Esophagus squamous epithelium (tissue), 5 donors: ENCODE measurements at places on chromosomes 12 and 14.
A peak's percentile ranks its signal among the peaks of the same experiment; 100 is the strongest.

DNA sequence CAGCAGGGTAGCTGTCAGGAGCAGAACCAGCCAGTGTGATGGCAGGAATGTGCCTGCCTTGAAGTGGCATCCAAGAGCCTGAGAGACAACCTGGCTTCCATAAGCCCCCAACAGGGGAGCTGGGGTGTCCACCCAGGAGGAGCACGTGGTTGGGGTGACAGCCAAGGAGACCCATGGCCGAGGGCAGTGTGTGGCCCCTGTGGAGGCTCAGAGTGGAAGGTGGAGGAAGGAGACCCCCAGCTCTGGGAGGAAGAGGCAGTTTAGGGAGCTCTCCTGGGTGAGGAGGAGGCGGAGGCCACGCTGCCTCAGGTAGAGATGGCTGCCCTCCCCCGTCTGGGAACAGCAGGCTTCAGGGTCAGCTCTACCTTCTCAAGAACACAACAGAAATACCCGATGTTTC is 147.0 kb downstream of the CALM1 start:
- DNase-seq = no peak

DNA sequence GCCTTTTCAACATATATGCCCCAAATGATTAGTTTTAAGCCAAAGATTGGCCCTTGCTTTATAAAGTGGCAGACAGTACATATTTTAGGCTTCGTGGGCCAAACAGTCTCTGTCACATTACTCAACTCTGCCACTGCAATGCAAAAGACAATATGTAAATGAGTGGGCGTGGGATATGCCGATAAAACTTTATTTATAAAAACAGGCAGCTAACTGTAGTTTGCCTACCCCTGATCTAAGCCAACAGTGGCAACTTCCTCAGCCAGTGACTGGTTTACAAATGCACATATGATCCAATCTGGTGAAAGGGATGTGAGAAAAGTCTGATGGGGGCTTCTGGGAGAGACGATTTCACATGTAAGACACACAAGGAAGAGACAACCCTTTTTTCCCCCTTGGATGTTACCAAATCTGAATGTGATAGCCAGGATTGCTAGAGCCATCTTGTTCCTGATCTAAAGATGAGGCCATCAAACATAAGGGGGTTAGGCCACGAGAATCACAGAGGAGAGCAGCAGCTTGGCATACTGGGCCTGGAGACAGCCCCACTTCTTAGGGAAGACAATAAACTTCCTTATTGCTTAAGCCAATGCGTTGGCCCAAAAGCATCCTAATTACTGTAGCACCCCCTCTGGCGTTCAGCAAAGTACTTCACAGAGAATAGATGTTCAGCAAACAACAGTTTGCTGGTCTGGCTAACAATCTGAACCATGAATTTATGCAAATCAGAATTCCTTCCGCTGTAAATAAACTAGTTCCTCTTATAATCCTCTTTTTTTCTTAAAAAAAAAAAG is 75.2 kb upstream of the TMCC3 start:
- DNase-seq = no peak

DNA sequence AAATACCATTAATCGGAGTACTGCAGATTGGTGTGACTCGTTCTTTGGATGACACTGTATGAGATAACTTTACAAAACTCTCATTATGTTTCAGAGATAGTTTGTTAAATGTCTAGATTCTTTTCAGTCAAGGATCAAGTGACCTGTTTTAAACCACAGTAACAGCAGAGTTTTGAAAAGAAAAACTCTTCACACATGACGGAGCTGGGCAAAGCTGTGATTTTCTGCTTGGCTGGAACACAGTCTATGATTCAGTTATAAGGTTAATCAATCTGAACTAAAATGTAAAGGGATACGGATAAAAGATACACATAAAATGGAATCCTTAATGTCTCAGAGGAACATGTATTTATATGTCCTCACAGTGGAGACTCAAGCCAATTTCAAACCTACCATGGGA is 573.2 kb downstream of the PRKD1 start:
- no peak for DNase-seq

DNA sequence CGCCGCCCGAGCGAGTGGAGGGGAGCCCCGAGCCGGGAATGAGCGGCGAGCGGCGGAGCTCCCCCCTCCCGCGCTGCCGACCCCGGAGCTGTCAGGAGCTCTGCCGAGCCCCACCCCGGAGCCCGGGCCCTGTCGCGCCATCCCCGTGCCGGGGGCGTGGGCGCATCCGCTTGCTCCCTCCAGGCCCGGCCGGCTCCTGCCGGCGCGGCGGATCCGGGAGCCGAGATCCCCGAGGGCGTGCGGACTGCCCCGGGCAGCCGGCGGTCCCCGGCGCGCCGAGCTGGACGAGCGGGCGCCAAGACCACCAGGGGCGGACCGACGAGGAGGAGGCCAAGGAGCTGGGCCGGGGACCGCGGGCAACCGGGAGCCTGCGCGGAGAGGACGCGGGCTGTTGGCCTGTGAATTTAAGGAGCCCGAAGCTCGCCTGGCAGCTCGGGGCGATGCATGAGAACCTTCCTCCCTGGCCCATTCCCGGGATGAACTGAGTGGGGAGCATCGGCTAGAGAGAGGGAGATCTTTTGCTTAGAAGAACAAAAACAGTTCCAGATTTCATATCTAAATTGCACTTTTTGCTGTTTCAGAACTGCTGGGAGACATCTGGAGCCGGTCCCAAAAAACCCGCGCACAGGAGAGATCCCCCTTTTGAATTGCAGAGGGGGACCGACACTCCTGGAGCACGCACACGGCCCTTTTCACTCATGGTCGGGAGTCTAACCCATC is 2.0 kb downstream of the PTHLH start:
- DNase-seq = no peak

DNA sequence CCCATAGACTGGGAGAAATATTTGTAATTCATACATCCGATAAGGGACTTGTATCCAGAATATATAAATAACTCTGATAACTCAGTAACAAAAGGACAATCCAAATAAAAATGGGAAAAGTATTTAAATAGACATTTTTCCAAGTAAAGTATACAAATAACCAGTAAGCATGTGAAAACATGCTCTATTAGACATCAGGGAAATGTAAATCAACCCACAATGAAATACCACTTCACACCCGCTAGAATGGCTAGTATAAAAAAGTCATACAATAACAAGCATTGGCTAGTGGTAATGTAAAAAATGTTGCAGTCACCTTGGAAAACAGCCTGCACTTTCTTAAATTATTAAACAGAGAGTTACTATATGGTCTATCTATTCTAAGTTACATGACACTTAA is 650.7 kb downstream of the C12orf50 start:
- DNase-seq = no peak

- no peak for DNase-seq
These were observed 210.7 kb upstream of the TMEM132C start for GRCh38 chr12:128056136-128056801.

DNA sequence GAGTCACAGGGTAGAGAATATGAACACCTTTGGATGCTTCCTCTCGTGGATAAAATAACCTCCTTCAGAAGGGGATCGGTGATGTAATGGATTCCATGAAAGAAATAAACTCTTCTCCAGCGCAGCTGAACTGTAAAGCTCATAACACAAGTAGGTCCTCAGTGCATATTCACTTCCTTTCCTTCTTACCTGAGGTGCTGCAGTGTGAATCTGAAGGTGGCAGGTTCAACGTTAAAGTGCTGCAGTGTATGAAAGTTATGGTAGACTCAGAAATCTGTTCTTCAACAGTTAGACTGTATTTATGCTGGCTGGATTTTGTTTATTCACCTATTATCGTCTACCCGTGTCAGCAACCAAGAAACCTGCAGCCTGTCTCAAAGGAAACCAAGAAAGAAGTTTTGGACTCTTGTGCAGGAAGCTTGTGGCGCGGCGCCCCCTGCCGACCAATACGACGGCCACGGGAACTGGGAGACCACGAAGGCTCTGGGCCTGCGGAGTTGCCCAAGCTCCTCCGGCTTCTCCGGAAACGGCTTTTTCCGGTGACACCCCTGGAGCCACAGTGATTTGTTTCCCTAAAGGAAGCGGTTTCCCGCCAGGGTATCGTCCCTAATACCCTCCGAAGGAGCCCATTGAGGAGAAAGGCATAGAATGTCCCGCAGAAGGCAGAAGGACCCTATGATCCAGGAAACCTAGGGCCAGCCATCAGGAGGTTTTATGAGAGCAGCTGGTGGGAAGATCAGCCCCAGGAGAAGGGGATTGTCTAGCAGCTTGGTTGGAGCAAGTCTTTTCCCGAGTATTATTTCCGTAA is 17.6 kb upstream of the RNASE3 start:
- peak; percentile 2 for DNase-seq

DNA sequence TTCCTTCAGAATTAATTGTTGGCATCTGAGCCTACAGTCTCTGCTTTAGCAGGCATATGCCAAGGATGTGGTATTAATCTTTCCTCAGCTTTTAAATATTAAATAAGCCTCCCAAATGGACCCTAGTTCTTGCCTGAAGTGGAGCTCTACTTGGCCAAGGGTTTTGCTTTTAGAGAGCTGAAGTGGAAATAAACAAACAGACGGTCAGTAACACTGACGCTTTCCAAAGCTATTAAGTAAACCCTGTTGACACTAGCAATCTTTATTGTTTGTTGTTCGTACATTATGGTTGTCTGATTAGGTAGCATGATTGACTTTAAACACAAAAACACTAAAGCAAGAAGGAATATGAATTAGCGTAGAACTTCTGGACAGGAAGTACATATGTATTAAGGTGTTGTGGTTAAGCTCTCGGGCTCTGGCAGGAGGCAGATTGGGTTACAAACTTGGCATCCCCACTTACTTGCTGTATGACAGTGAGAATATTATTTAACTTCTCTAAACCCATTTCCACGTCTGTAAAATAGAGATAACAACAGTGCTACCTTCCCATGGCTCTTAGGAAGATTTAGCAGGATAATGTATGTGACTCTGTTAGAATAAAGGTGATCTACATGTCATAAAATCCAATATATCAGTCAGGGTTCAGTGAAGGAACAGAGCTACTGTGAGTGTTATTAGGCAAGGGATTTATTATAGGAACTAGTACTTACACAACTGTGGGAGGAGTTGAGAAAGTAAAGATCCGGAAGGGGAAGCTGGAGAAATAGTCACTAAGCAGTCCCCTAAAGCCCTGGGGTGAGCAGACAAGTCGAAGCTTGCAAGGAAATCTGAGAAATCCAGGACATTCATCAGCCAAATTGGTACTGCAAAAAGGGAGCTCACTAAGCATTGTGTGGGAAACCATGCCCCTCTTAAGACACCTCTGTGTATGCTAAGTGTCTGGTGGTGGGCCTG is 92.2 kb upstream of the ATF7IP start:
- DNase-seq = no peak

- no peak for DNase-seq
These were observed 211.4 kb downstream of the SSPN start for GRCh38 chr12:26406813-26407212.

DNA sequence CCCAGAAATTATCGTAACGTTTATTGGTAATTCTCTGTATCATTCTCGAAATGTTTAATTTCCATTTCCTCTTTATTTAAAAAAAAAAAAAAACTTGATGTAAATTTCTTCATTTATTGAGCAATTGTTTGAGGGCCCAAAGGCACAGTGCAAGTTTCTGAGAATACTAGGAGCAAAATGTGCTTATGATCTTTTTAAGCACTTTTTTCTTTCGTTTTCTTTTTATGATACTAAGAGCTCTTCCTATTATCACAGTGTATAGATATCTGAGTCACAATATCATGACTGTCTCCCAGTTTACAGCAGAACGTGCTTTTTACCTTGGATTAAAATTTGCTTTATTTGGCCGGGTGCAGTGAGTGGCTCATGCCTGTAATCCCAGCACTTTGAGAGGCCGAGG is 5.6 kb downstream of the ATP2A2 start:
- no peak for DNase-seq

DNA sequence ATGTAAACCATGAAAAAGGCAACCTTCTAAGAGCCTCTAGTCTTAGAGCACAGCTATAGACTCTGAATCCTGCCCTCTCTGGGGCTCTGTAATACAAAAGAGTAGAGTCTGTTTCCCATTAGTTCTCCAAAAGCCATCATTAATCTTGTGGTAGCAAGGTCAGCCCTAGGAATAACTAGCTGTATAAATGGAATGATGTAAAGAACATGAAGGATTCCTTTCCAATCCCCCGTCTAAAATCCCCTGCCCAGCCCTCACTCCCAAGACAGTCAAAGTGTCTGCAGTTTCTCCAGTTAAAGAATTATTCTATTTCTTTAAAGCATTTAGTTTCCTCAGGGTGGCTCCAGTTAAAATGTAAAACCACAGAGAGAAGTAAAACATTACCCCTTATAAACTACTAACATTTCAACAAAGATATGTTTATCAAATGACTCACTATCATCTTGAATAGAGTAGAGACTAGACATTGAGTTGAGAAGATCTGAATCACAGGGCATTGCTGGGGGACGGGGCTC is 104.2 kb downstream of the ST8SIA1 start:
- no peak for DNase-seq

- no peak for DNase-seq
These were observed 122.1 kb downstream of the CALM1 start for GRCh38 chr14:90518941-90519256.

DNA sequence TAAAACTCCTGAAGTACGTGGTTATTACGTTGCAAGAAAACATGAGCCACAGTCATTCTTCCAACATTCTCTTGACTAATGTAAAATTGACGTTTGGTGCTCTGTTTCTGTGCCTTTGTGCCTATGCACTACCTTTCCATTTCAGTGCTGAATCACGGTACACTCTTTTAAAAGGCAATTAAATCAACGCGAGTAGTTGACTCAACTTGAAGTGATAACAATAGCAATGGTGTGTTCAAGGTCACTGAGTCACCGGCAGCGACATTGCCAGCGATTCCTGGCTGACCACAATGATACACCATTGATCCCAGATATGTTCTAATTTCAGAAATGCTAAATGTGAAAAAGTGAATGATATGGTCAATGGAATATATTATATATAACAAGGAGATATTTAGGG is 17.8 kb downstream of the AK7 start:
- no peak for DNase-seq
